ENCODE measurements at places on chromosomes 3 and 15. TPM values are rescaled to one million over a fixed set of nuclear protein-coding genes. Genes with fewer than 3 reads are reported as not detected.

KLHL40 gene
- not detected for total RNA-seq

DNA sequence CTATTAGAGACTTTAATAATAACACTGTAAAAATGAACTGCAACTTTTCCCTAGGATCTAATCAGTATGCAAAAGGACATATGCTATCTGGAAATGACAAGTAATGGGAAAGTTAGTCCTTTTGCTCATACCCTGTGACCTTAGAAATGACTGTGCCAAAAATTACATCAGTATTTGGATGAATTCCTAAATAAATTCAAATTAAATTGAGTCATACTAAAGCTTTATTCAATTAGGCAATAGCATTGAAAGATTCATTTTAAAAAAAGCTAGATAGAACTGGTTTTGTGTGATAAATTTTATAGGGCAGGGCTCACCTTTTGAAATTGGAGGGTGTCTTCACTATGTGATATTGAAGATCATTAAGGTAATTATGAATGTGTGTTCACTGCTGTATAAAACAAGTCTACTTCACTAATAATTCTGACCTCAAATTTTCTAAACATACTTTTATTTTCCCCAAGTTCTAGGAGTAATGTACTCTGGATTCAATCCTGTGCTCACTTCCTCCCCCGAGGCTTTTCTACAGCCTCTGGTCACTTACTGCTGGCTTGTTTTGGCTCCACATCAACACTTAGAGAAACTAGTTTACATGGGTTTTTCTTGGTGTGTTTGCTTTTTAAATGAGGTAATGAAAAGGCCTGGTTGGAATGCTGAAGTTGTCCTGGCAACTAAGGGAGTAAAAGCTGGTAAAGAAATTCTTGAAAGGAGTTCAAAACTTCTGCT lies 44.4 kb upstream of the SPTSSB start:
- DNase-seq = no peak

- no peak for DNase-seq
Observed at GRCh38 chr15:76961268-76962011, 29.9 kb downstream of the RCN2 start.

GRCh38 chr15:97124790-97125189 lies 794.3 kb downstream of the NR2F2 start:
- DNase-seq = no peak
